ENCODE measurements at places on chromosomes 16 and 17.

GRCh38 chr16:49821614-49822282 is 34.2 kb downstream of the ZNF423 start:
- DNase-seq: no peak

DNA sequence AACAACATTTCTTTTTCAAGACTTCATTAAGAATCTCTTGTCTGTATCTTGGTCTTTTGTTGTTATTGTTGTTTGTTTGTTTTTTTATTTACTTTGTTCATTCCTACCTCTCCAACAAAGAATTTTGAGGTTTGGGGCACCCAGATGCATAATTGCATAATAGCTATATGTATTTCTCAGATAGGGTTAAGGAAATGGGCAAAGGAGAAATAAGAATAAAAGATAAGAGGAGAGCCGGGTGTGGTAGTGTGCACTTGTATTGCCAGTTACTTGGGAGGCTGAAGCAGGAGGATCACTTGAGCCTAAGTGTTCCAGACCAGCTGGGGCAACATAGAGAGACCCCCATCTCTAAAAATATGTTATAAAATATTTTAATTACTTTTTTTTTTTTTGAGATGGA is 30.5 kb downstream of the CDH1 start:
- no peak for DNase-seq

- DNase-seq: no peak
These were observed 13.3 kb downstream of the SOCS1 start for GRCh38 chr16:11242658-11243057.

- DNase-seq: no peak
These were observed 8.8 kb downstream of the ODAD4 start for GRCh38 chr17:41939044-41939692.

GRCh38 chr17:29909236-29910003 is 20.6 kb downstream of the SSH2 start:
- DNase-seq: no peak

- no peak for DNase-seq
These were observed 16.9 kb downstream of the HASPIN start for GRCh38 chr17:3740611-3741073.

- DNase-seq: no peak
These were observed 137.0 kb upstream of the TP53TG3D start for GRCh38 chr16:32116080-32116479.

GRCh38 chr17:10048629-10049350 is 143.7 kb upstream of the RCVRN start:
- DNase-seq: no peak

DNA sequence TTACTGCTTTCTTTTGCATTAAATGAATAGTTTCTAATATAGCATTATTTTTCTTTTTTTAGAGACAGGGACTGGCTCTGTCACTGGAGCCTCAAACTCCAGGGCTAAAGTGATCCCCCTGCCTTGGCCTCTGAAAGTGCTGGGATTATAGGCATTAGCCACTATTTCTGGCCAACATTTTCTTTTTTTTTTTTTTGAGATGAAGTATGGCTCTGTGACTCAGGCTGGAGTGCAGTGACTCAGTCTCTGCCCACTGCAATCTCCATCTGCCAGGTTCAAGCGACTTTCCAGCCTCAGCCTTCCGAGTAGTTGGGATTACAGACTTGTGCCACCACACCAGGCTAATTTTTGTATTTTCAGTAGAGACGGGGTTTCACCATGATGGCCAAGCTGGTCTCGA is 2.0 kb upstream of the DUXB start:
- DNase-seq: no peak

DNA sequence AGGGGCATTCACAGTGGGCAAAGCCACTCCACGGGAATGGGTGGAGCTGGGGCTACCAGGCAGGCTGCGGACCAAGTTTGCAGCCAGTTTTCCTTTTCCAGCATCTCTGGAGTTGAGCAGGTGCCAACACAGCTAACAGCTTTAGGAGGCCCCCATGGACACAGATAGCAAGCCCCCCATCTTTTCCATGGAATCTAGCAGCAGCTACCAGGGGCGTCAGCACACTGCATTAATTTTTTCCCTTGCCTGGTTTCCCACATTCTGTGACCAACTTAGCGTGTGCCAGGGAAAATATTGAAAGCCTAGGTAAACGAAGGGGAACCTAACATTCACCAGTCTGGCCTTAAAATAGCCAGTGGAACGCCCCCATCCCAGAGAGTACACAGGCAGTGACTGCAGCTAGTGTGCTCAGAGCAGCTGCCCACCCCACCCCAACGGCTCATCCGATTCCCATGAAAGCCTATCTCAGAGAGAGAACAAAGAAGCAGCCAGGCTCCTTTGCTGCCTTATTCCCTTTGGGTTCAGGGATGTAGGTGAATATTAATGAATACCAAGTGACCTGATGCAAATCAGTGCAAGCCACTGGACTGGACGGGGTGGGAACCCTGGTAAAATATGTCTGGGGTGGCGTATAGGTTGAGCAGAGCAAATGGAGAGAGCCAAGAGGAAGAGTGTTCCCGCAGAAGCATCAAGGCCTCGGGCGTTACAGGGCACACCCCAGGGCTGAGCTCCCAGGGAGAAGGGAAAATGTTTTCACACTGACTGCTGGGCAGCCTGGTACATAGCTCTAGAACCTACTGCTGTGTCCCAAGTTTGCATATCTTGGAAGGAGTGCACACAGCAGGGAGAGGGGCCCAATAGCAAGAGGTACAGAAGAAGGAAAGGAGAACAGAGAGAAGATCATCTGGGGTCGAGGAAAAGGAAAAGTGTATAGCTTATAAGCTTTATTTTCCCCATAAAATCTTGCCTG is 73.9 kb upstream of the SOX9 start:
- DNase-seq: no peak

DNA sequence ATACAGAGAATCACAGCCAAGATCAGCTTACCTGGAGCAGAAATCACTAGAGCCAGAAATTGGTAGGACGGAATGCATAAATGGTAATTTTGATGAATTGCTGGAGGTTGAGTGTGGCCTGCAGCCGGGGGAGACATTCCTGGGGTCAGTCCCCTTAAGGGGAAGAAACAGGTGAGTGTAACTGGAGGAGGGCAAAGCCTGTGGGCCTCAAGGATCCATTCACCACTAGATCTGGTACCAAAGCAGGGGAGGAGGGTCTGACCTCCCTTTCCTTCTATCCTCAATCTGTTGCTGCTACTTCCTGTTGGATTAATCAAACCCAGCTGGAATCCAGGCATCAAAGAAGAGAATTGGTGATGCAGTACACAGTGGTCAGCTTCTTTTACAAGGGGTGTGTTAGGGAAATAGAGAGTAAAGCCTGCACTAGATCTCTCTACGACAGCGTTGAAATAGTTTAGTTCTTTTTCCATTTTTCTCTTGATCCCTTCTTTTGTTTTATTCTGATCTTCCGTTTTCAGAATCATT is 8.6 kb upstream of the ABCA9 start:
- DNase-seq: no peak

- DNase-seq: no peak
These were observed 238.3 kb downstream of the CCDC182 start for GRCh38 chr17:57506774-57507127.

GRCh38 chr16:47247690-47248089 is 103.9 kb upstream of the NETO2 start:
- no peak for DNase-seq

GRCh38 chr16:88792078-88792550 is 7.1 kb upstream of the PIEZO1 start:
- no peak for DNase-seq

- no peak for DNase-seq
These were observed 77.1 kb downstream of the ARSG start for GRCh38 chr17:68368387-68368786.

DNA sequence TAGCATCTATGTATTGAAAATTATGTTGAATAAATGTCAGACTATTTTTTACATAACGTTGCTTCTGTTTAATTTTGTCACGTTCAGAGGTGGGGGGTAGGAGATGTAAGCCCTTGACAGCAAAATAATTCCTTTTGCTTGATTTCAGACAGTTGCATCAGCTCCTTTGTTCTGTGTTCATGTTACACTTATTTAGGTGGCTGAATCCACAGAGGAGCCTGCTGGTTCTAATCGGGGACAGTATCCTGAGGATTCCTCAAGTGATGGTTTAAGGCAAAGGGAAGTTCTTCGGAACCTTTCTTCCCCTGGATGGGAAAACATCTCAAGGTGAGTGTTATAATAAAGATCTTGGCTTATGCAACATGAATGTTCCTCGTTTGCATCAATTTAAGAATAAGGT is 4.5 kb downstream of the HERPUD1 start:
- no peak for DNase-seq

GRCh38 chr17:7561589-7562207 is at the start of gene SENP3:
Gene SENP3, plus strand, starts transcription at chr17:7561919. Its CDS starts 1,158 bp downstream, at chr17:7563077.
- DNase-seq: peak; percentile 91

DNA sequence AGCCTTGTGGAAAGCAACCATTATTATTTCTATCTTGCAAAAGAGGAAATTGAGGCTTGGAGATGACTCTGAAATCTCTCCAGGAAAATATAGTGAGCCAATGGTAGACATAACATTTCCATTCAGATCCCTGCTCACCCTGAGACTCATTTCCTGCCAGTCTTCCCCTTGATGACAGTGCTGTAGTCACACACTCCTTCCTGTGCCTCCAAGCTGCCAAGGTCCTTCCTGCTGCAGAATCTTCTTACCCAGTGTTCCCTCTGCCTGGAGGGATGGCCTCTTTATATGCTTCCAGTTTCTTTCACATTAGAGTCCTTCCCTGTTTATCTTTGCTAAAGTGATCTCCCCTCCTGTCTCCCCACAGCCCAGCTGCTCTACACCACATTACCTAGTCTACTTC is 648.1 kb downstream of the TOX3 start:
- no peak for DNase-seq

- DNase-seq: no peak
These were observed 2.6 kb downstream of the CDK5RAP3 start for GRCh38 chr17:47973541-47973940.

DNA sequence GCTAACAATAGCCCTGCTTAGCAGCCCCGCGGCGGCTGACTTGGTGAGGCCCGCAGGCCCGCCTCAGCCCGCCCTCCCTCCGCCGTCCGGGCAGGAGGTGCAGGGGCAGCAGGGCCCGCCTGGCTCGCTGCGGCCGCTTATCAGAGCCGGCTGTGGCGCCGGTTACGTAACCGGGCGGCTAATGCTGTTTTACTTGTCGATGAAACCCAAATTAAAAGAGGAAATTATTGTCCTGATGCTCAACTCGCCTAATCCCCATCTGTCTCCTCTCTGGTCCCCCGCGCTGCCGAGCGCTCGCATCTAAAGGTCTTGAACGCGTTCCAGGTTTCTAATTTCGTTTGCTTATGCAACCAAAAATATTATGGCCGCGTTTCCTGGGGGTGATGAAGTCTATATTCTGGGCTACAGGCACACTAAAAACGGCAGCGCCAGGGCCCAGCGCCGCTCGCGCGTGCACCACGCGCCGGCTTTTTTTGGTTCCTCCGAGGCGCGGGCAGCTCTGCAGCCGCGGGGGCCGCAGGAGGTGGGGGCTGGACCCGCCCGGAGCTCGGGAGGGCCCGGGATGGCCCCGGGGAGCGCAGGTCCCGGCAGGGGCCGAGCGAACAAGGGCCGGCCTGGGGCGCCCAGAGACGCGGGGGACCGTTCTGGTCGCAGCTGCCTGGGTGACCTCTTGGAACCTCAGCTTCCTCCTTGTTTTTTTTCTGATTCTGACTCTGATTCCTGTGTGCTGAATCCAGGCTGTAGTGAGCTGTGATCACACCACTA is 65.2 kb upstream of the TOB1 start:
- peak; percentile 58 for DNase-seq

GRCh38 chr16:66984892-66985311 is 3.5 kb upstream of the CES4A start:
- DNase-seq: no peak

- no peak for DNase-seq
These were observed 1.4 kb upstream of the PITPNA start for GRCh38 chr17:1563786-1564613.

- no peak for DNase-seq
These were observed 104.5 kb downstream of the C16orf78 start for GRCh38 chr16:49478107-49478506.

DNA sequence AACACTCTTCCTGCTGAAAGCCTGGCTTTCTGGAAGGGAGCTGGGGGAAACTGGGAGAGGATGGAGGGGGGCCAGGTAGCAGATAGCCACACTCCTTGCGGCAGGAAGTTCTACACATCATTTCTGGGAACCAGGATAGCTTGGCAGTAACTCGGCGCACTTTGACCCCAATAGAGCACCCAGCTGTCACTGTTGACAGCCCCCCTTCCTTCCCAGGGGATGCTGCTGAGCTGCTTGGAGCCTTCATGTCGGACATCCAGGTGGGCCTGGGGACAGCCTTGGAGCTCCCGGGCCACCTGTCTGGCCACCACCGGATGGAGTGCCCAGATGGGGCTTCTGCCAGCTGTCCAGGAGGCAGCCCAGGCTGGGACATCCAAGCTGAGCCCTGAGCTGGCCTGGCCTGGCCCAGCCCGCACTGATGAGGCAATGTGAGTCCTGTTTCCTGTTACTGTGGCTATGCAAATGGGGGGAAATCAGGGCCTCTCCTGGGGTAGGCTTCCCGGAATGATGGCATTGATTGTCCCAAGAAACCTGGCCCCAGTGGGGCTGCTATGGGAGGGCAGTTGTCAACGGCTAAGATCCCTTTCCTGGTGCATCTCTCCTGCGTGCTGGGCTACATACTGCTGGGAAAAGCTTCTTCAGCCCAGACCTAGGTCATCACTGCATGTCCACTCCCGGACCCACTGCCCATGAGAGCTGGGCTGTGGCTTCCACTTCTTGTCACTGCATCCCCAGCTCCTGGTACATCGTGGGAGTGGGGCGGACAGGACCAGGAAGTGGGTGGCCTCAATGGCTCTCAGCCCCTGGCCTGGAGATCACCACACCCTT is 50.0 kb downstream of the SOCS1 start:
- DNase-seq: no peak

DNA sequence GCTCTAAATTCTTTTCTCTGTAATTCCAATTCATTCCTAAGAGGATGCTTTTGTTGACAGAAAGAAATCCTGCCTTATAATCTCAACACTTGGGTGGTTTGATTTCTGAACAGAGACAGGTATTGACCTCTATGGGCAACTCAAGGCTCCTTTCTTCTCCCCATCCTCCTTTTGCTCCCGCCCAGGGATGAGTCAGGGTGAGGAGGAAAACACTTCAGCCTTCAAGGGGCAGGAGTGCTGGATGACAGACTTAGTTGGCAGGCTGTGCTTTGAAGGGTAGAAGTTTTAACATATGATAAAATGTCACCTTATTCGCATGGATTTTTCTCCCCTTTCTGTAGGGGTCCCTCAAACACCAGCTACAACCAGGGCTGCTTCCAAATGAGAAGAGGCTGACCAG is 16.7 kb upstream of the TOM1L1 start:
- no peak for DNase-seq

DNA sequence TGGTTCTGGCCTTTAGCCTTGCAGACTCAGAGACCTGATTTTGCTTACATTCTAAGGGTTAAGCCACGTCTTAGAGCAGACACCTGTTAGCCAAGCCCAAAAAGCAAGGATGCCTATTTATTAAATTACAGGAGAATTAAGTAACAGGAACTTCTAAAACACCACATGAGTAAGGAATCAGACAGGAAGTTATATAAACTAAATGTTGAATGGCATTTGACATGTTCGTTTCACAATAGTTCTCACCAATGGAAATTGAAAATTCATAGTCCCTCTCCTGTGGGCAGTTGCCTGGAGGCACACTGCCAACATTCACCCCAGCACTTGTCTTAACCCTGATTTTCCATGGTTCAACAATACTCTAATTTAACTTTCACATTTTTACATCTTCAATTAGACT is 9.0 kb downstream of the KRTAP9-7 start:
- no peak for DNase-seq

All from naive thymus-derived CD8-positive, alpha-beta T cell (primary cell).